Stimulated activated CD8-positive, alpha-beta memory T cell treated with anti-CD3 and anti-CD28 coated beads, Interleukin-7, amount 100 ng/mL, for 1 hour (primary cell): ENCODE measurements at places on chromosomes 12 and 14.

GRCh38 chr12:34126239-34126641 lies 103.9 kb downstream of the ALG10 start:
- DNase-seq = no peak

- DNase-seq = no peak
Measured at GRCh38 chr12:11734580-11735180, 85.2 kb downstream of the ETV6 start.

DNA sequence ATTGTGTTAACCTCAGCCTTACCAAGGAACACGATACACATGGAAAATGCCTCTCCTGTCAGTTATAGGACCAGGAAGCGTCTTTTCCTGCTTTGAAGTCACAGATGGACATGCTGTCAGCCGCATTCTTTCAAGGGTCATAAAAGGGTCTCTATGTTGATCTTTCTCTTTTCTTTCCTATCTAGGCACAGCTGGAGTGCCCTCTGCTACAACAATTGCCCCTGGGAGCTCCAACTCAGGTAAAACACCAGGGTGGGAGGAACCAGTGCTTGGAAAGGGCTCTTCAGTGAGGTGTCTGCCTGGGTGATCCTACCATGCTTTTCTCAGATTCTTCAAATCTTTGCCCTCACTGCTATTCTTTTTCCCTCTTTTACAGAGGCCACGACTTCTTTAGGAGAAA lies 157.4 kb upstream of the CNTN1 start:
- DNase-seq = no peak

DNA sequence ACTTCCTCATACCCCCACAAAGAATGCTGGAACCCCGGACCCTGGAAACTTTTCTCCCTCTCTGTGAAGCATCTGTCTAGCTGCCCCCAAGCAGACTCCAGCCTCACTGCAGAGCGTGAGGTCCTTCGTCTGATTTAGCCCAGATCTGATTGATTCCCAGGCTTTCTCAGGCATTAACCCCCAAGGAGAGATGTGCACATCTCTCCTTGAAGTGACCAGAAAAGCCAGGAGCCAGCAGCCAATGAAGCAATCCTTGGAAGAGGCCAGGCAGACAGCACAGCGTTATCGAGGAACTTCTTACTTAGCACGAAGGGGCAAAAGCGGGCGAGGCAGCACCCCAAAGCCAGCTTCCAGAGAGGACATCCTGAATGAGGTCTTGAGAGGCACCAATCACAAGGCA lies 100.7 kb downstream of the ZFP36L1 start:
- DNase-seq = no peak

GRCh38 chr14:94770815-94771157 lies 873 bp upstream of the GSC start:
- DNase-seq = no peak

- DNase-seq = no peak
Measured at GRCh38 chr14:68981539-68981976, 2.5 kb upstream of the ACTN1 start.

DNA sequence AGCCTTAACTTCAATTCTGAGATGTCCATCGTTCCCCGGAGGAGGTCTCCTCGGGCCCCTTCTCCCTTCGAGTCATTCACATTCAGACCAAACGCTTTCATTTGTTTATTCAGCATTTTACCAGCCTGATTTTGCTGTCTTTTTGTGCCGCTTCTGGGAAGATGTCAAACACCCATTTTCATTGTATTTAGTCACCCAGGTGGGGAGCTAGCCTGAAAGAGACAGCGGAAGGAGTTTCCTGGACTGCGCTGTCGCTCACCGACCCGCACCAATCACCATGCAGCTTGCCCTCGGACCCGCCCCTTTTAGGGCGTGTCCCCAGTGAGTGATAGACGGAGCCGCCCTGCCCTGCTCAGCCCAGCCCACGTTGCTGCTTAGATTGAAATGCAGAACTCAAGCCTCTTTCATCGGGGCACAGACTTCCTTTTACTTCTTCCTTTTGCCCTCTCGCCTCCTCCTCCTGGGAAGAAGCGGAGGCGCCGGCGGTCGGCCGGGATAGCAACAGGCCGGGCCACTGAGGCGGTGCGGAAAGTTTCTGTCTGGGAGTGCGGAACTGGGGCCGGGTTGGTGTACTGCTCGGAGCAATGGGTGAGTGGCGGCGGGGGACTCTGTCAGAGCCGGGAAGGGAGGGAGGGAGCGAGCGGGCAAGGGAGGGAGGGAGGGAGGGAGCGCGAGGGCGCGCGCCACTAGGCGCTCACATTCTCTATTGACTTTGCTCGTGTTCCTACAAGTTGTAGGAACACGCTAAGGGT lies at the start of gene PAX9:
TSS of gene PAX9 (plus strand) at position 355 of the 752 bp plus-strand sequence. CDS start at position 585, 230 bp downstream.
- DNase-seq = no peak

- no peak for DNase-seq
Measured at GRCh38 chr12:114166362-114166761, 200.2 kb upstream of the RBM19 start.

DNA sequence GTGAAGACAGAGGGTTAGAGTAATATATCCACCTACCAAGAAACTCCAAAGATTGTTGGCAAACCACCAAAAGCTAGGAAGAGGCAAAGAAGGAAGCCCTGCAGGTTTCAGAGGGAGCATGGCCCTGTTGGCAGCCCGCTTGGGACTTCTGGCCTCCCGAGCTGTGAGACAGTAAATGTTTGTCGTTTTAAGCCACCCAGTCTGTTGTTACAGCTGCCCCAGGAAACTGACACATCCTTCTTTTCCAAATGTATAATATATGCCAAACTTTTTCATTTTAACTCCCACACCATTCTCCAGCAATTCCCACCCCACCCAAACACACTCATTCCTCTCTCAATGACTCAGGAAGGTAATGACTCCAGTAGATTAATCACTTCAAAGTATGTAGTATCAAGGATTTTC lies 74.0 kb downstream of the RPS29 start:
- no peak for DNase-seq
